ENCODE measurements at places on chromosomes 1 and 21.

DNA sequence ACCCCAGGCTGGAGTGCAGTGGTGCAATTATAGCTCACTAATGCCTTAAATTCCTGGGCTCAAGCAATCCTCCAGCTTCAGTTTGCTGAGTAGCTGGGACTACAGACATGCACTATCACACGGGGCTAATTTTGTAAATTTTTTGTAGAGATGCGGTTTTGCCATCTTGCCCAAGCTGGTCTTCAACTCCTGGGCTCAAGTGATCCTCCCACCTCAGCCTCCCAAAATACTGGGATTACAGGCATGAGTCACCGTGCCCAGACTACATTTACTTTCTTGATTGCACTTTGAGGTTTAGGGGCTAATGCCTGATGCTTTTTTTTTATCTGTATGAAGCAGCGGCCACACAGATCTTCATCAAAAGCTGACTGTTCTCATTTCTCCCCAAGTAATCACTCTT is 124.6 kb downstream of the KIF26B start:
- DNase-seq = no peak

- DNase-seq = no peak
These were observed 9.3 kb downstream of the LRRC71 start for GRCh38 chr1:156929596-156930238.

DNA sequence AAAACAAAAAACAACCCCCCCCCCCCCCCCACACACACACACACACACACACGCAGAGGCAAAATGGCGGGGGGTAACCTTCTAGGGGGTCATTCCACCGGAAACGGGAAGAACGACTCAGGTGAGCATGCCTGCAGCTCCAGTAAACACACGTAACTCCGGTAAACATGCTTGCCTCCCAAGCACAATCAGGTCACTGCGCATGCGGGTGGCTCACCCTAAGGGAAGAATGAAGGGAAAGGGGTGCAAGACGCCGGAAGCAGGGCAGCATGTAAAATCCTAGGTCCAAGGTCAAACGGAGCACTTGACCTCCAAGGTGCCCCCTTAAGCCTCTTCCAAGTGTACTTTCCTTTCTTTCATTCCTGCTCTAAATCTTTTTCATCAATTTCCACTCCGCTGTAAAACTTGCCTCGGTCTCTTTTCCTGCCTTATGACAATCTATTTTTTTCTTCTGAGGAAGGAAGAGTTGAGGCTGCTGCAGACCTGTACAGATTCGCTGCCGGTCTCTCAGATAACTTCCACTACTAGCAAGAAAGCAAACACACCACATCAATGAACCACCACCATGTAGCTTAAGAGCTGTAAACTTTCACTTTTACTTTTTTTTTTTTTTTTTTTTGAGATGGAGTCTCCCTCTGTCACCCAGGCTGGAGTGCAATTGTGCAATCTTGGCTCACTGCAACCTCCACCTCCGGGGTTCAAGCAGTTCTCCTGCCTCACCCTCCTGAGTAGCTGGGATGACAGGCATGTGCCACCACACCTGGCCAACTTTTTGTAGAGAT is 21.0 kb upstream of the CBR3 start:
- DNase-seq = no peak

DNA sequence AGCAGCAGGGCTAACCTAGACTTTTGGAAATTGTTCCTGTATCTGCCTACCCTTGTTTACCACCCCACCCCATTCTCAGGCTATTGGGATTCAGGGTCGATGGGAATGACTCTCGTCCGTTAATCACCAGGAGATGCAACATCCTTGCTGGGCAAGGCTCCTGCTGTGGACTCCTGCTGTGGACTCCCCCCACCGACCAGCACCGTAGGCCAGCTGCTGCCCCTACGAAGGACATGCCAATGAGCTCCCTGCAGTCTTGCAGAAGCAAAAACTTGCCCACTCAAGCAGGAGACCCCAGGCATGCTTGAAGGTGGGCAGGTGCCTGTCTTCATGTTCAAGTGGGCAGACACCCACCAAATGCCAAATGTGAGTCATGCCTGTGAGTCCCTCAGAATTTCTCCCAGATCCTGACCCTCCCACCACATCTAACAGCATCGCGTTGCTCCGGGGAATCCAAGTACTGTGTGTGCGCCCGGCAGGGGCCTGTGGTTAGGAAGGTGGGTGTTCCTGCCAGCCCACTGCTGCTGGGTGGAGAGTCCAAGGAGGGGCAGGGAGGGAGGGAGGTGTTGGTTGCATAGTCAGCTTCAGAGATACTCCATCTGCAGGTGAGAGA is 41.7 kb upstream of the SOX13 start:
- no peak for DNase-seq

DNA sequence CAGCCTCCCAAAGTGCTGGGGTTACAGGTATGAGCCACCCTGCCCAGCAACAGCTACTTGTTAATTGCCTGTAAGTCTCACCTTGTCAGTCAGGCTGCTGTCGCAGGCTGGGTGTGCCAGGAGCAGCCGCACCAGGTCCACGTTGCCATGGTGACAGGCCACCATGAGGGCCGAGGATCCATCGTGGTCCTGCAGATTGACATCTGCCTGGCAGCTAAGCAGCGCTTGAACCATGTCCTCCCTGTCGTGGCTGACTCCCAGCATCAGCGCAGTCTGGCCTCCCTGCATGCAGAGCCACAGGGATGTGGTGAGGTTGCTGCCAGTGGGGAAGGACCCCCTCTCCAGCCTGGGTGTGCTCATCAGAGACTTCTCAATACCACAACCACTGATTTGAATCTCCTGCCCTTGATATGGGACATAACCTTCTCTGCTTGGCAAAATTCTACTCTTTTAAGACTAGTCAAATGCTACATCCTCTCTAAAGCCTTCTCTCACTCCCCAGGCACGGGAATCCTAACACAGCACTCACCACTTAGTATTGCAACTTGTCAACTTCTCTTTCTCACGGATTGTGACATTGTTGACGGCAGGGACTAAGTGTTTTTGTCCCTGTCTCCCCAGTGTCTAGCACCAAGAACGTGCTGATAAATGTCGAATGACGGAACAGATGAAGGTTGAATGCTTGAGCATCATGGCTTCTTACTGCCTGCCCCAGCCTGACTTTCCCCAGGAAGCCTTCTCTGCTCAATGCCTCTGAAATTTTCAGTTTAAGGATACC is 52.9 kb downstream of the L1TD1 start:
- no peak for DNase-seq

DNA sequence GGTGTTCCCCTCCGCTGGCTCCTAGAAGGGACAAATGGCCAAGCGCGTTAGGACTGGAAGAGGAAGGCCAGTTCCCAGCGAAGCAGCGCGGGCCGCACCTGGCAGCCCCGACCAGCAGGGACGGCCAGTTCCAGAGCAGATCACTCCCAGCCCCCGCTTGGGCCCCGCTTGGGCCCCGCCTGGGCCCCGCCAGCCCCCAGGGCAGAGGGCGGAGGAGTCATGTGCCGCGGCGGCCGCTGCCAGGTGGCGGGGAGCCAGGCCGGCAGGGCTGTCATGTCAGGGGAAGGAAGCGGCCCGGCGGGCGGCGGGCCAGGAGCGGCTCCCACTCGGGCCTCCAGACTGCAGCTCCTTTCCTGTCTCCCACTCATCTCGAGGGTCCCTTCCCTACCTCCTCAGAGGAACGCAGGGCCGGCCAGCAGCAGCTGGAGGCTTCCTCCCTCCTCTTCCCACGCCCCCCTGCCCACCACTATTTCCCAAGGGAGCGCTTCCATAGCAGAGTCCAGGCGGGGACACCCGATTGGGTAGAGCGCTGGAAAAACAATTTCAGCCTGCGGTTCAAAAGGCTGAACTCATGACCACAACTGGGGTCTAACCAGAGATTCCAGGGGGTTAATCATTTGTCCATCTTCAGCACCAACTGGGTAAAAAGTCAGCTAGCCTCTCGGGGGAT is 16.5 kb downstream of the ZNF697 start:
- no peak for DNase-seq

DNA sequence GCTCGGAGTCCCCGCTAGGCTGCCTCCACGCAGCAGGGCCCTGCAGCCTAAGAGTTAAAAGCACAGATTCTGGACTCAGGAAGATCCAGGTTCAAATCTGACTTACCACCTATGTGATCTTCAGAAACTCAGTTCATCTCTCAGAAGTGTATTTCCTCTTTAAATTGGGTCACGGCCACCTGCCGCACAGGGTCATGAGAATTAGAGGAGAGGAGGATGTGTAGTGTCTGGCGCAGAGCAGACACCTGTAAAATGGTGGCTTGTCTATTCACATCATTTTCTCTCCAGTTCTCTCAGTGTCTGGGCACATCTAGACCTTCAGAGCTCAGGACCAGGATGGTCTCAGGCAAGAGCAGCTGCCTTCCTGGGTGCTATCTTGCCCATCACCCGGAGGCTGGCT is 45.8 kb downstream of the PTPRF start:
- DNase-seq = no peak

DNA sequence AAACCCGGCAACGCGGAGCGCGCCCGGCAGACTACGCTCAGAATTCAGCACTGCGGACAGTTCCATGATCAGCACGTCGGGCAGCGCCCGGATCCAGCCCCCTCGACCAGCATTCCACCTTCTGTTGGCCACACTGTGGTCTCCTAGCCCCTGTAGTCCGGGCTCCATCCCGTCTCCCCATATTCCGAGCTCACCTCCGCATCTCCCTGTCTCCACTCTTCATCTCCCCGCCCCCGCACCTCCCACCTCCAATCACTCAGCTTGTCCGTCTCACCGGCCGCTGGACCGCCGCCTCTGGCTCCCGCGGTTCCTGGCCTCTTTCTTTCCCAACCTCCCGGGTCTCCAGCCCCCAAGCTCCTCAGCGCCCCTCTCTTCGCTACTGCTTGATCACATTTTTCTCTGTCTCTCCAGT is 500 bp downstream of the EPHA10 start:
- DNase-seq = peak; percentile 21

DNA sequence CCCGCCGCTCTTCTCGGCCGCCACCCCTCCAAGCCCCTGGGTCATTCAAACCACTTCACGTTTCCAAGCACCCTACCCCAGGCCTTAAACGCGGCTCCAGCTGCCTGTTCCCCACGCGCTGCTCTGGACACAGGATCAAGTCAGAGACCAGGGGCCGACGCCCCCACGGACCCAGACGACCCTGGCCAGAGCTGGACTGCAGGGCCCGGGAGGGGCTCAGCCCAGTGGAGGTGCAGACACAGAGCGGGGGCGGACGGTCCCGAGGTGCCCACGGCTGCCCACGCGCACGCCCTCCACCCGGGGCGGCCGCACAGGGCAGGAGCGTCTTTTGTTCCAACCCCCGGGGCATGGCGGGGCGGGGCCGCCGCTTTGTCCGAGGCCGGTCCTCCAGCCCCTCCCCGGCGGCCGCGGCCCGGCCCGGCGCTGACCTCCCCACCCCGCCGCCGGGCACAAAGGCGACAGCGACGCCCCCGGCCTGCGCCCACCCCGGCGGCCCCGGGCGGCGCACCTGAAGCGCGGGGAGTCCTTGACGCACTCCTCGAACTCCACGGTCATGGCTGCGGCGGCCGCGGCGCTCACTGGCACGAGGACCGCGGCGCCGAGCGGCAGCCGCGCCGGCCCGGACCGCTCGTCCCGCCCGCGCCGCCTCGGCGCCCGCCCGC is 338 bp downstream of the ACAP3 start:
- no peak for DNase-seq

DNA sequence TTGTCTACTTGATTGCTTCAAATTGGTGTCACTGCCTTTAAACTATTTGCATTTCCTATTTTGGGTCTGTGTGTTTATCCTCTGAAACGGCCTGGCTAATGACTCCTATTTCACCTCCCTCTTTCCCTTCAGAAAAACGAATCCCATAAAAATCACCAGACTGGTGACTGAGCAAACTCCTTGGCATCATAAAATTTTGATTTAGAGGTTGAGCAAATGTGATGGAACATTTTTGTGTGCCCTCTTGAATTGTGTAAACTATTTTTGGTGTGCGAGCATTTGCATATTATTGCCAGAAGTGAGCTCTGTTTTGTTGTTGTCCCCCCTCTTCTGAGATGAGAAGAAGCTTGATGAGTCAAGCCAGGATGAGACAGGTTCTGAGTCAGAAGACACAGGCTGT is 316.1 kb downstream of the AJAP1 start:
- DNase-seq = no peak

- DNase-seq = no peak
These were observed 206.3 kb downstream of the SIPA1L2 start for GRCh38 chr1:232423591-232423990.

- DNase-seq = no peak
These were observed 38.9 kb upstream of the TARDBP start for GRCh38 chr1:10973552-10973951.

DNA sequence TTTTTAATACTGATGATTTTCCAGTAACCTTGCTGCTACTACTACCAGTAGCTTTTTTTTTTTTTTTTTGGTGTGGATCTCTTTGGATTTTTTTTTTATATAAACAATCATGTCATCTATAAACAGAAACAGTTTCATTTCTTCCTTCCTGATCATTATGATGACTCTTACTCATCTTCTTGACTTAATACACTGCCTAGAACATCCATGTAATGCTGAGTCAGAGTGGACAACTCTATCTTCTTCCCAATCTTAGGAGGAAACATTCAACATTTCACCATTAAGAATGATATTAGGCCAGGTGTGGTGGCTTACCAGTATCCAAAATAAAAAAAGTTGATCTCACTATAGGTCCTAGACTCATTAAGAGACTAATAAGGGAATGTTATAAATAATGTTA is 69.1 kb downstream of the RUSC1 start:
- DNase-seq = no peak

GRCh38 chr1:7960867-7961215 is 670 bp upstream of the PARK7 start:
- no peak for DNase-seq

DNA sequence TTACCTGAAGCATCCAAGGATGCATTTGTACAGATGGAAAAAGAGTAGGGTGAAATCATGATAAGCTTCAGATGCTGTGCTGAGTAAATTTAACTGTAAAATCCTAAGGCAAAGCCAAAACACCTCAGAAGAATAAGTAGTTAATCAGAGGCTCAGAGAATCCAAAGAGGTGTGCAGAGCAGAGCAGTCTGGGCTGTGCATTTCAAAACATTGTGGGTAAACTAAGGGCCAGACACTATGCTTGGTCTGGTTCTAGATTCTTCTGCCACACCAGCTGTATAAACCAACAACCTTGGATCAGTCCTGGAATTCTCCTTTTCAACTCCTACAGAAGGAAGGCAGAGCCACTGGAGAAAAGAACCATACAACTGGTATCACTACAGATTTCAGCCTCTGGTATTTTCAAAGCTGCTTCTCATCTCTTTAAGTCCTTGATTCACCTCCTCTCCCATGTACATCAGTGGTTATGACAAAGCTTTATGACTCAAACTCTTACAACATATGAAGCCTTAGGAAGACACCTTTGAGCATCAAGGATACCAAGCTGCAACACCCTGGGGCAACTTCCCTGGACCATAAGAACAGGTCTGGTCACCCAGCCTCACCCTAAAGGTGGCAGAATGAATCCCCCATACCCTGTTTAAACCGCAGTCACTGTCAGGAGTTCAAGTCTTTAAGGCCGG is 11.6 kb upstream of the HIPK1 start:
- no peak for DNase-seq

All from stimulated activated CD8-positive, alpha-beta memory T cell treated with anti-CD3 and anti-CD28 coated beads, Interleukin-7, amount 100 ng/mL, for 48 hours (primary cell).